ENCODE measurements at places on chromosomes 6 and 20.

DNA sequence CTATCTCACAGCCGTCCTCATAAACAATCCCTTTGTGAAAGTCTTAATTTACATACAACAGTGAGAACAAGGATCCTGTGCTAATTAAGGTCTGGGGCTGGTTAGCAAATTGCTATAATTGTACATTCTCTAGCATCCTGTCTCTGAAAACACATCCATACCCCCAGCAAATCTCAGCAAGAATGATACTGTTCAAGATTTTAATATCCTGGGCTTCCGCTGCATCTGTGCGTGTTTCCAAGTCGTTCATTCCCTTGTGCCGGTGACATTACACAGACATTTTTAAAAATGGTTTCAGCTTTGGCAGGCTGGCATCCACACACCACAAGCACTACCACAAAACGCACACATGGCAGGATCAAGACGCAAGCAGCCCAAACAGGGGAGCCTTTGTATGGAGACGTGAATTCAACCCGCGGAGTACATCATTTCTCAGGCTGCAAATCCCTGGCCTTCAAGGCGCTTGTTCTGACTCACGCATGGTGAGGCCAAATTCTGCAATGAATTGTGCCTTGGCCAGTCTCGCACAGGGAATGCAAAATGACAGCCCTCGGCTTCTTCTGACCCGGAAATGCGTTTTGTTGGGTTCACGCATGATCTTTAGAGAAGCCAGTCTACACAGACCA is 20.3 kb downstream of the ZMYND8 start:
- DNase-seq, result no peak

- DNase-seq, result no peak
Observed at GRCh38 chr20:60632391-60633262, 619.4 kb upstream of the CDH4 start.

GRCh38 chr20:3995749-3996320 is 19.5 kb downstream of the RNF24 start:
- no peak for DNase-seq

DNA sequence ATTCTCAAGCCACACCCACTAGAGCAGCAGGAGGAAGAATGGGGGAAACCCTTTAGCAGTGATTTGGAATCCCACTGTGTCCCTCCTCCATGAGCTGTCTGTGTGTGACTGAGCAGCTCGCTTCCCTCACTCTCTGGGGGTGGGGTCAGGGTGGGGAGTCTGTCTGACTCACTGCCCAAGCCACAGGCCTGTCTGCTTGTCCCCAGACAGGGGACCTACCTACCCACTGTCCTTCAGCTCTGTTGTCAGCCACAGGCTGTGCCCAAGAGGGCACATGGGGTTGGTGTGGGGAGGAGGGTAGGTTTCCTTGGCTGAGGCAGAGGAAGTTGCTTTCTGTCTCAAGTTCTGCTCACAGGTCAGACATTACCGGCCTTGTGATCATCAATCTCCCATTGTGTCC is 127.0 kb downstream of the MAFB start:
- DNase-seq, result no peak

- no peak for DNase-seq
Observed at GRCh38 chr20:22305381-22305780, 279.0 kb downstream of the FOXA2 start.

- DNase-seq, result no peak
Observed at GRCh38 chr20:57377350-57377749, 13.8 kb upstream of the RBM38 start.

- DNase-seq, result no peak
Observed at GRCh38 chr6:29521006-29521680, 33.4 kb upstream of the MAS1L start.

DNA sequence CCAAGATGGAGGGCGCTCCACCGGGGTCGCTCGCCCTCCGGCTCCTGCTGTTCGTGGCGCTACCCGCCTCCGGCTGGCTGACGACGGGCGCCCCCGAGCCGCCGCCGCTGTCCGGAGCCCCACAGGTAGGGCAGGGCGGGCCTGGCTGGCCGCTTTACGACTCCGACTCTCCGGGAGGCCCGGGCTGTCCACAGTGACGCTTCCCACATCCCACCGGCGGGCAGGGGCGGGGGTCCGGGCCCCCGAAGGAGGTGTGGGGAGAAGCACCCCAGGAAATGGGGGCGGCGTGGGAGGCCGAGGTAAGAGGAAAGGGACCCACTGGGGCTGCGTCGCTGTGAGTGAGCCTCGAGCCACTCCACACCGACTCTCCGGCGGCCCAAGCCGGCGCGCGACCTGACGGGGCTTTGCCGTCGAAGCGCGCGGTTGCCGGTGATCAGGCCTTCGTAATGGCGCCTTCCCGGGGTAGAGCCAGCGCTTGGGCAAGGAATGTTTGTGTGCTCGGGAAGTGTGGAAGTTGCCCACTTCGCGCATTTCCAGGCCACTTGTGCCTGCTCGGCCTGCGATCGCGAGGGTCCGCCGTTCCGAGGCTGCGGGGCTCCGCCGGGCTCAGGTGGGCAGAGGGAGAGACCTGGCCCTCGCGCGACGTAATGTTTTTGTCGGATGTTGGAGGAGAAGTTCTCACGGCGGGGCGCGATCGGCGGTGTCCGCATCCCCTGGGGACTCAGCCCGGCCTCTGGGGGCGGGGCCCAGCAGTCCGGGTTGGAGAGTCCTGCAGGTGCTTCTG is 427 bp downstream of the GINM1 start:
- peak; percentile 23 for DNase-seq

DNA sequence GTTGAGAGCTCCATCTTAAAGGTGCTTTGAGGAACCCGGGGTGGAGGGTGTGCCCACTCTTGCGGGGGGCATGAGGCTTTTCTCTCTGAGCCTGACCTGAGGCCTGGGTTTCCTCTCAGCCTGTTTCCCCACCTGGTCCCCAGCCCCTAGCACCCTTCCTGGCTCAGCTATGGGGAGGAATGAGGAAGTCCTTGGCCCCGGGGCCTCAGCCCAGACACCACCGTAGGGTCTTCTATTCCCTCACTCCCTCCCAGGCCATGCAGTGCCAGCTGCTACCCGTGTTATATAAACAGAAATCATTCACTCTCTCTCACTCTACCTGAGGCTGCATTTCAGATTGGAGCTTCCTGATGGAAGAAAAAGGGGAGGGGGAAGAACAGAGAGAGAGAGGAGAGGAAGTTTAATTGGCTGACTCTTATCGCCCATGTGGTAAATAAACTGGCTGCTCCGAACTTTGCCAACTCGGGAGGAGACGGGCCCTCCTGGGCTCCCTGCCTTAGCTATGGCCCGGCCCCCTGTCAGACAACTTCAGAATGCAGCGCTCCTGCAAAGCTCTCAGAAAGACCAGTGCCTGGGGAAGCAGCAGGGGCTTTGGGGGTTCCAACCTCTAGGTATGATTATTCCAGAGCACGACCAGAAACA is 2.8 kb downstream of the CDH22 start:
- no peak for DNase-seq

GRCh38 chr6:19803331-19804204 is 33.6 kb upstream of the ID4 start:
- DNase-seq, result no peak

DNA sequence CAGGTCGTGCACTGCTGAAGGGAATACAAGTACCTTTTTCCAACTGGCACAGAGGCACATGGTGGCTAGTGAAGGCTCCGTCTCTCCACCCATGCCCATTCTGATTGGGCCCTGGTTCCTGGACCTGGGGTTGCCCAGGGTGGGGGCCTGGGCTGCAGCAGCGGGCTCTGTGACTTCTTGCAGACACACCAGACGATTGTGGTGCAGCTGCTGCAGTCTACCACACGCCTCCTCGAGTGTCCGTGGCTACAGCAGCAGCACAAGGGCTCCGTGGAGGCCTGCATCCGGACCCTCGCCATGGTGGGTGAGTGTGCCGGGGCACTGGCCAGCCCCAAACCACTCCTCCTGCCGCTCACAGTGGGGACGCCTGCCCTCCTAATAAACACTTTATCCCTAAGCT is 29.2 kb downstream of the UQCC2 start:
- no peak for DNase-seq

DNA sequence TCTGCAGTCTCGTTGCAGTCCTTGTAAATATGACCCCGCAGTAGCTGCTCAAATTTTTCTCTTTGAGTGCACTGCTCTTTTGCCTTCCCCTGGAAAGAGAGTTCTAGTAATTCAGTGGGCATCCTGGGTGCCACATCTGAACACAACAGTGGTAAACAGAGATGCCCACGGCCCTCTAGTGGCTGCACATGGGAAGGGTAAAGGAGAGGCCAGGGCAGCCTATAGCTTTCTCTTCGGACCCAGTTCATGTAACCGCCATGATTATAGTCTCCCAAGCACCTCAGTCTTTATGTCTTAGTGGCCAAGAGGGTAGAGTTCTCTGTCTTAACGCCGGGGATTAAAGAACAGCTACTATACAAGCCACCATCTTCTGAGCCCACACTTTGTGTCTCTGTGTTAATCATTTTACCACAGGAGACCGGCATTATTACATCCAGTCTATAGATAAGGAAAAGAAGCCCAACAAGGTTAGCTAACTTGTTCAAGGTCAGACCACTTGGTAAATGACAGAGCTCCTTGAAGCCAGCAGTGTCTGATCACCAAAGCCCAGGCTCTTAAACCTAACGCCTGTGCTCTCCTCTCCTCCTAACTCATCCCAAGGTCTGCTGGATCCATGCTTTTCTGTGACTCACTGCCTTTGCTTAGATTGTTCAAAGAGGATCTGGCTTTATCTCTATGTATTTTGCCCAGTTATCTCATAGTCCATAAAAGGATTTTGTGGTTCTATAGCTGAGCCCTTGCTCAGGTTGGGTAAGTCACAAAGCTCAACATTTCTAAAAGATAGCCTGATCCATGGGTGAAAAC is 81.8 kb downstream of the ISM1 start:
- no peak for DNase-seq

DNA sequence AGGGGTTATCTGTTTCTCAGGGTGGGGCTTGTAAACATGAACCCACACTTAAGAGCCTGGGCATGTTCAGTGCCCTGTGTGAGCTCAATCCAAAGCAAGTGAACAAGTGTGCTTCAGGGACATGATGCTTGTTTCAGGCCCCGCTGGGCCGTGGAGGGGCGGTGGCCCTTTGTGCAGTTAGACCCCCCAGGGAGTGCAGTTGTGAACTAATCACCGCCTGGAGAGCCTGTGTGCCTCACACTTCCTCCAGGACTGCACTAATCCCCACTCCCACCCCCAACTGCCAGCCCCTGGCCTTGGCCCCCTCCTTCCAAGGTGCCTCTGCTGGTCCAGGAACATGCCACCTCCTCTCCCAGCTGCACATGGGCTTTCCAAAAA is 58.1 kb downstream of the RREB1 start:
- no peak for DNase-seq

DNA sequence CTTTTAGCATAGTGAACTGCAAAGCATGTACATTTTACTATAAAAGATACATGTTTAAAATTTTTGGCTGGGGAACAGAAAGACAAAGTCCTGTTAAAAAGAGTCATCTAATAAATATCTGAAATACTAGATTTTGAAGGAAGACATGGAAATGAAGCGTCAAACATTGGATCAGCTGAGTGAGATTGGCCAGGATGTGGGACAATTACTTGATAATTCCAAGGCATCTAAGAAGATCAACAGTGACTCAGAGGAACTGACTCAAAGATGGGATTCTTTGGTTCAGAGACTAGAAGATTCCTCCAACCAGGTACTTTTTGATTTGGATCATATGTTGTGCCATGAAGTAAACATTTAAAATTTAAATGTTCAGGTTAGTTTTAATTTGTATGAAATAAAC is 162.3 kb downstream of the UTRN start:
- DNase-seq, result no peak

DNA sequence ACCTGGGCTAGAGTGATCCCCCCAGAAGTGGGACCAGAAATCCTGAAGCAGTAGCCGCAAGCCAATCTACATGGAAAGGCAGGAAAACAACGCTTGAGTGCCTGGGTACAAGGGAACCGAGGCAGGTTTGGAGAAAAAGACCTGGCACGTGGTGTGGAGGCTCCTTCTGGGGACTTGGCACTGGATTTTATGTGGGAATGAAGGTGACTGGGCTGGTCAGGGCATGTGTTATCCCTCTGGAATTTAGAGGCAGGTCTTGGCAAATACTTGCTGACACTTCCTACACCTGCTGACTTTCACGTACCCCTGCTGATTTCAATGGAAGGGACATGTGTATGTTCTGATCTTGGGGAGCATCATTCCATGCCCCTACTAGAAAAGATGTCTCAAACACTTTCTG is 25.0 kb upstream of the FAM217A start:
- no peak for DNase-seq

DNA sequence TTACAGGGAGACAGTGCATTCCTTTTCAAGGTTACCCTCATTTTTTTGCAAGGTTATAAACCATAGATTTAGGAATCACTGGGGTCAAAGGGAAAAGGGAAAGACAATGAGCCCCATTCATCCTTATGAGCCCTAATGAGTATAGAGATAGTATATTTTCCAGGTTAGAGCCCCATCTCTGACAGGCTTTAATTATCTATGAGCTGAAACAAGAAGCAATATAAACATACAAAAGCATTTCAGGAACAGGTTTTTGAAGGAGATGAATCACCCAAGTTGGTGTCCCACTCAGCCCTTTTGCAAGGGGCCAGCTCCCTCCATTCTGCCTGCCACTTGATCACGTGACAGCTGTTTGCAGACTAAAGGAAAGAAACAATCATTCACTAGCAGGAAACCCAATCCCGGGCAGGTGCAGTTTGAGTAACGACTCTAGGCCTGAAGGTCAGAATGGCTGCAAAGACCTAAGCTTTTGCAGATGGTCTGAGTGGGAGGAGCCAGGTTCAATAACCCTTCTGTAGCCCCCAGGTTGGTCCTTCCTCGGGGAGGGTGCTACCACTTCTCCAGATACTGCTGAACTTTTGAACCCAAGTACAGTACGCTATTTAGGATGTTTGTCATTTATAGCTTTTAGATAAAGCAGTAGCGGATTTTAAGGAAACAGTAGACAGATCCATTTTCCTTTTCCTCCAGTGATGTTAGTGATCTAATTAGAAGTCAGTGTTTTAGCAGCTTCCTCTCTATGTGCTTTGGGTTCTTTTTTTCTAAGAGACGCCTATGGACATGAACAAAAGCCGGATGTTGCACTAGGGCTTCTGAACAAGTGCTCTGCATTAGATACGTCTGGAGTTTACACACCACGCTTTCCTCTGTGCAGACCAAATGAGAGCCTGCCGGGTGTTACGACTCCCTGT is 253.2 kb downstream of the SOX4 start:
- no peak for DNase-seq

DNA sequence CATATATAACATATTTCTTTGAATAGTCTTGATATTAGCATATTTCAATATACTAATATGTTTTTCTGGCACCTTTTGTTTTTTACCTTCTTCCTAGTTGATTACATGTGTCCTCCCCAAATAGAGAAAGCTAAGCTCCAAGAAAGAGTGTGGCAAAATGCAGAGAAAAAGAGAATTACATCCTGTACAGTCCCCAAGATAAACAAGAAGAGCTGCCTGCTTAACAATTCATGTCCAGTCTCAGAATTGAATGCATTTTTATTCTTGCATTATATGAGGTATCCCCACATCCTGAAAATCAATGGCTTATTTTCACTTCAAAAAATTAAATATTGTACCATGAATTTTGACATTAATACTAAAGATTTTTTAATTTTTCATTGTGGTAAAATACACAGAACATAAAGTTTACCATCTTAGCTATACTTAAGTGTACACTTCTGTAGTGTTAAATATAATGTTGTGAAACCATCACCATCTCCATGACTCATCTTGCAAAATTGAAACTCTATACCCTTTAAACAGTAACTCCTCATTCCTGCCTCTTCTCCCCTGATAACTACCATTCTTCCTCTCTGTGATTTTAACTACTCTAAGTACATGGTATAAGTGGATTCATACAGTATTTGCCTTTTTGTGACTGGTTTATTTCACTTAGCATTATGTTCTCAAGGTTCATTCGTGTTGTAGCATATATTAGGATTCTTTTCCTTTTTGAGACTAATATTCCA is 490.3 kb downstream of the COL12A1 start:
- no peak for DNase-seq
